ENCODE measurements at places on chromosomes 5 and 9. TPM values are rescaled to one million over a fixed set of nuclear protein-coding genes. Genes with fewer than 3 reads are reported as not detected.

GRCh38 chr5:2256691-2257280 lies 374.1 kb upstream of the IRX4 start:
- H3K27ac ChIP-seq: no peak overlapping the region
- no peaks in the 10 kb centered on the region for H3K36me3 ChIP-seq
- no peaks in the 10 kb centered on the region for H3K4me1 ChIP-seq
- H3K4me3 ChIP-seq: no peak overlapping the region

DNA sequence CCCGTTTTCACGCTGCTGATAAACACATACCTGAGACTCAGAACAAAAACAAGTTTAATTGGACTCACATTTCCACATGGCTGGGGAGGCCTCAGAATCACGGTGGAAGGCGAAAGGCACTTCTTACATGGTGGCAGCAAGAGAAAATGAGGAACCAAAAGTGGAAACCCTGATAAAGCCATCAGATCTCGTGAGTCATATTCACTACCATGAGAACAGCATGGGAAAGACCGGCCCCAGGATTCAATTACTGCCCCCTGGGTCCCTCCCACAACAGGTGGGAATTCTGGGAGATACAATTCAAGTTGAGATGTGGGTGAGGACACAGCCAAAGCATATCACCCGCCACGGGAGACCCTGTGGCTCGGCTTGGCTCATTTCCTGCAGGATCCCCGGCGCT lies 20.2 kb downstream of the EXD3 start:
- H3K27ac ChIP-seq: no peak overlapping the region
- peaks cover 6% of the 10 kb centered on the region for H3K36me3 ChIP-seq
- H3K4me1 ChIP-seq: no peaks in the 10 kb centered on the region

GRCh38 chr5:90356622-90357021 lies 52.9 kb downstream of the CETN3 start:
- H3K36me3 ChIP-seq: no peaks in the 10 kb centered on the region
- H3K4me1 ChIP-seq: no peaks in the 10 kb centered on the region
- no peak overlapping the region for H3K4me3 ChIP-seq

- H3K4me1 ChIP-seq: no peaks in the 10 kb centered on the region
- H3K36me3 ChIP-seq: no peaks in the 10 kb centered on the region
- DNase-seq: no peak
- no peaks in the 10 kb centered on the region for H3K27me3 ChIP-seq
- H3K27ac ChIP-seq: no peak overlapping the region
Observed at GRCh38 chr5:129124608-129125007, 30.1 kb downstream of the ISOC1 start.

GRCh38 chr5:153516504-153517240 lies 26.2 kb downstream of the GRIA1 start:
- DNase-seq: no peak
- no peak overlapping the region for H3K4me3 ChIP-seq
- H3K27ac ChIP-seq: peak overlapping the region; percentile 6
- H3K4me1 ChIP-seq: peaks cover 43% of the 10 kb centered on the region
- H3K27me3 ChIP-seq: no peaks in the 10 kb centered on the region
- no peaks in the 10 kb centered on the region for H3K36me3 ChIP-seq

- peaks cover 56% of the 10 kb centered on the region for H3K4me1 ChIP-seq
- no peak for DNase-seq
- H3K36me3 ChIP-seq: no peaks in the 10 kb centered on the region
- H3K27ac ChIP-seq: no peak overlapping the region
Observed at GRCh38 chr9:88816141-88816540, 175.1 kb upstream of the S1PR3 start.

DNA sequence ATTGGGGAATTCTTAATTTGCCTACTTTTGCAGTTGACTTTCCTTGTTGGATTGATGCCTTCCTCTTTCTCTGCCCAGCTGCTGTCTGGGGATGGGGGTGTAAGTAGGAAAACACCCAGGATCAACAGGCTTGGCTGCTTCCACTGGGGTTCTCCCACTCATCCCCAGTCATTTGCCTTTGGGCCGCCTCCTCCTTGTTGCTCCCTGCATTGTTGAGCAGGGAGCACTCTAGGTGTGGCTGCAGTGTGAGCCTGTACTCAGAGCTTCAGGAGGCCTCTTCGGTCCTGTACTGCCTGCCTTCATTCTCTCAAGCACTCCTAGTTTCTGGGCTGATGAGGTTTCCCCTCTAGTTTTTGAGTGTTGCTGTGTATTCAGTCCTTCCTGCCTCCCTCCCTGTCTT lies 12.1 kb downstream of the RHOBTB3 start:
- H3K27ac ChIP-seq: no peak overlapping the region
- H3K4me1 ChIP-seq: peaks cover 10% of the 10 kb centered on the region

GRCh38 chr5:180988592-180988991 lies at the start of gene BTNL3:
TSS of gene BTNL3 (plus strand) at chr5:180988846. CDS start at chr5:180989029, 183 bp downstream.
- no peaks in the 10 kb centered on the region for H3K4me1 ChIP-seq
- no peak within 1 kb of the TSS for H3K27ac ChIP-seq
- DNase-seq: no peak
- peaks cover 2% of the 10 kb centered on the region for H3K27me3 ChIP-seq
- H3K4me3 ChIP-seq: no peak within 1 kb of the TSS

GRCh38 chr5:92106808-92107207 lies 723.7 kb upstream of the ARRDC3 start:
- no peak for DNase-seq
- no peaks in the 10 kb centered on the region for H3K4me1 ChIP-seq
- H3K27ac ChIP-seq: no peak overlapping the region
- no peak overlapping the region for H3K4me3 ChIP-seq
- no peaks in the 10 kb centered on the region for H3K36me3 ChIP-seq

- H3K4me3 ChIP-seq: no peak overlapping the region
- DNase-seq: no peak
- peaks cover 3% of the 10 kb centered on the region for H3K36me3 ChIP-seq
Observed at GRCh38 chr5:147437161-147437596, 72.7 kb downstream of the DPYSL3 start.

DNA sequence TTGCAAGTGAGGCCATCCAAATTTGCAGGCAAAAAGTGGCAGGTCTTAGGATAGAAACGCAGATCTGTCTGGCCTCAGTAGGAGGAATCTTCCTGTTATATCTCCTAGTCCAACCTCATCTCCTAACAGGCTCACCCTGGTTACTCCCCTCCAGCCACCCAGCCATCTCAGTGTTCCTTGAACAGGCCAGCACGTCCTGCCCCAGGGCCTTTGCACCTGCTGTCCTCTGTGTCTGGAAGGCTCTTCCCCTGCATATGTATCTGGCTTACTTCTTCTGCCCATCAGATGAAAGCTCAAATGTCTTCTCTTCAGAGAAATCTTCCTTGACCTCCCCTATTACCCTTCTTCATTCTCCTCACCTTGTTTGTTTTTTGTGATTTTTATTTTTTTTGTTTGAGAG lies 107.3 kb upstream of the ALDH1B1 start:
- no peaks in the 10 kb centered on the region for H3K36me3 ChIP-seq
- no peak overlapping the region for H3K4me3 ChIP-seq
- no peak overlapping the region for H3K27ac ChIP-seq
- H3K27me3 ChIP-seq: peaks cover 10% of the 10 kb centered on the region
- H3K4me1 ChIP-seq: no peaks in the 10 kb centered on the region

DNA sequence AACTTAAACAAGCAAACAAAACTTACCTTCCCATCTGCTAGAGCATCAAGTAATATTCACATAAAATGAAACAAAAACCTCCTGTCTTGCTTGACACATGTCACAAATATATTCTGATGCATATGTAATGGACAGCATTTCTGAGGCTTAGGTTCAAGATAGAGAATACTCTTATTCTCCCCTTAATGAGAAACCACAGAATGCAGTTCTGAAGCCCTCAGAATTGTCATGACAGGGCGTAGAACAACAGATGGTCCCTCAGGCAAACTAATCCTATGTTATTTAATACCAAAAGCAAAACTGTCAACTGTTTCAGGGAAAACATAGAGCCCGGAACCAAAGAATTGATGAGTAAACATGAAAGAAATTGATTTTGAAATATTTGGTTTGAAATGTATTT lies 229.9 kb upstream of the RIOK2 start:
- no peak for DNase-seq
- H3K27ac ChIP-seq: no peak overlapping the region
- H3K4me3 ChIP-seq: no peak overlapping the region

DNA sequence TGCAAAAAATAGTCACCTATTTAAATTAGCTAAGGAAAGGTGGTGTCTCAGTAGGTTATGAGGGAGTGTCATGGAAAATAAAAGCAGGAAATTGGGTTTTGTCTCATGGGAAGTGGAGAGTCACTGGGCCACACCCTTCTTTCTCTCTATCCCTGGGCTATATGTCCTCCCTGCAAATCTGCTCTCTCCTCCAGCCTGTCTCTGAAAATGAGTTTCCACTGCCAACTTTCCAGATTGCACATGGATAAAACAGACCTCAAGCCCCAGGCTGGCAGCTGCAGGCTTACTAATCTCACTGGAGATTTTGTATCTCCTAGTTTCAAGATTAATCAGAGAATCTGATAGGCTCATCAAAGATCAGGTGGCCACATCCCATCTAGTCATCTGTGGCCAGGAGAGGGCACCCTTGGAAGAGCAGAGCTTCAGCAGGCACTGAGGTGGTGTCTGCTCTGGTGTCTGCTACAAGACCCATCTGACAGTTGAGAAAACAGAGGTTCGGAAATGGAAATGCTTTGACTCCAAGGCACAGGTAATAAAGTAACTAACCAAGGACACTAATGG lies 178.9 kb downstream of the MSX2 start:
- H3K27me3 ChIP-seq: peaks cover 21% of the 10 kb centered on the region
- no peak for DNase-seq
- H3K27ac ChIP-seq: no peak overlapping the region
- H3K4me1 ChIP-seq: no peaks in the 10 kb centered on the region
- peaks cover 8% of the 10 kb centered on the region for H3K36me3 ChIP-seq

- H3K27me3 ChIP-seq: no peaks in the 10 kb centered on the region
- H3K4me3 ChIP-seq: no peak overlapping the region
- H3K4me1 ChIP-seq: peaks cover 18% of the 10 kb centered on the region
Observed at GRCh38 chr5:93705896-93706295, 35.5 kb downstream of the POU5F2 start.

- peak overlapping the region; percentile 84 for H3K4me3 ChIP-seq
- H3K36me3 ChIP-seq: peaks cover 25% of the 10 kb centered on the region
- H3K27me3 ChIP-seq: no peaks in the 10 kb centered on the region
Observed at GRCh38 chr9:136411378-136411777, 920 bp downstream of the PMPCA start.

DNA sequence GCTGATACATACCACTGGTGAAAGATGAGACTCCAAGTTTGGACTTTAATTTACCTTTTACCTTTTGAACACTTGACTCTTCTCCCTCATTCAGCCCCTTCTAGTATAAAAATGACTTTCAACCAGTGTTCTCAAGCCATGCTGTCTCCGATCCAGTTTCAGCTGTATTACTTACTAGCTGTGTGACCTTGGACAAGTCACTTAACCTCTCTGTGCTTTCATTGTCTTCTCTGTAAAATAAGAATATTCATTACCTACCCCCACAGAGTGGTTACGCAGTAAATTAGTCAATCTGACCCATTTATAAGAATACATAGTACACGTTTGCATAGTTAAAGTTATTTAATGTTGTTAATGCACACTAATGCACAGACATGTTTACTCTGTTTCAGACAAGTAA lies 12.6 kb upstream of the CEMIP2 start:
- no peak overlapping the region for H3K27ac ChIP-seq
- no peak overlapping the region for H3K4me3 ChIP-seq
- H3K27me3 ChIP-seq: no peaks in the 10 kb centered on the region

DNA sequence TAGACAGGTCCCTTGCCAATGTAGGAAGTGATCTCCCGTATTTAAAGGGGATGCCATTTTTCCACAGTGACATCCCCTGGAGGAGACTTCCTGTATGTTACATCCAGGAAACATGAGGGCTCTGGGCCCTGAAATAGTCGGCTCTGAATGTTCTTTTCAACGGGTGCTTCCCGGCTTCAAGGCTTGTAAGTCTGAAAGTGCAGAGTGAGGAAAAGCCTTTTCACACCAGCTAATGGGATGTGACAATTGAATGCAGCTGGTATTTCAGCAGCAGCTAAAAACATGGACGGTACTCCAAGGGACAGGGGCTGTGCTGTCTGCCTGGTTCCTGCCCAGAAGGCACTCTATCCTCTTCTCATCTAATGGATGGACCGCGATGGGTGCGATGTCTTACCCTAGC lies 1.4 kb downstream of the IL9 start:
- no peaks in the 10 kb centered on the region for H3K36me3 ChIP-seq
- no peak overlapping the region for H3K4me3 ChIP-seq
- H3K4me1 ChIP-seq: peaks cover 7% of the 10 kb centered on the region
- DNase-seq: no peak

DNA sequence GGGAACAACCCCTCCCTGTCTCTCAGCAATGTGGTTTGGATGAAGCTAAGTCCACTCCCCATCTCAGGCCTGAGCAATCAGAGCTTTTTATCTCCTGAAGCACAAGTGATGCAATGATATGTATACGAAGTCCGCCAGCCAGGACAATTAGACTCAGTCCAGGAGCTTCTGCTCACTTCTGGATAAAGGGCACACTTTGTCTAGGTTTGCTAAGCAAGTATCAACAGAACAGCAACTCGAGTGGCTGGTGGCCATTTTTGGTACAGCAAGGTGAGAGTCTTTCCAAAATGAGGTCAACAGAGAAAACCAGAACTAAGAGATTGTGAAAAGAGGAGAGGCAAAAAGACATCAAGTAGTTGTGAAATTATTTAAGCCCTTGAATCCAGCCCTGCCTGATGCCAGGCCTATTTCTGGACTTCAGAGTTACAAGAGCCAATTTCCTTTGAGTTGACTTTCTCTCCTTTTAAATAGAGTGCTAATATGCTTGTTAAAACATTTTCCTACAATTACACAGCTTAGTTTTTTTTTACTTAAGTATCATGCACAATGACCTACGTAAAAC lies 8.2 kb downstream of the NDUFA8 start:
- DNase-seq: no peak
- peaks cover 13% of the 10 kb centered on the region for H3K36me3 ChIP-seq
- H3K27ac ChIP-seq: no peak overlapping the region
- H3K27me3 ChIP-seq: no peaks in the 10 kb centered on the region

- peaks cover 59% of the 10 kb centered on the region for H3K4me1 ChIP-seq
- no peak for DNase-seq
- H3K27me3 ChIP-seq: no peaks in the 10 kb centered on the region
- peaks cover 11% of the 10 kb centered on the region for H3K36me3 ChIP-seq
Observed at GRCh38 chr5:34703767-34704713, 47.9 kb downstream of the RAI14 start.

DNA sequence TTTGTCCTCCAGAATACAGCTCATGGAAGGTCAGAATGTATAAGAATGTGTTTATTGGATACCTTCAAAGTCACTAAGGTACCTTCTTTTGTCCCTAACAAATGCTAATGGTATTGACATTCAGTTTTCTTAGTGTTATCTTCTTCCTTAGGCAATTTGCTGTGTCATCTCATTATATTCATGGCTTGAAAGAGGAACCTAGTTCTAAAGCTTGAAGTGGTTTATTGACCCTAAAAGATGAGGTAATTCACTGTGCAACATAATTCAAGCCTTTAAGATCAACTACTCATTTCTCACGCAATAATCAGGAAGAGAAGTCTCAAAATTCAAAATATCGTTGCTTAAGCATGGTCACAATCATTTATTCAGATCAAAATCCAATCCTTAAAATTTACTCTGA lies 342.7 kb upstream of the RIOK2 start:
- no peak overlapping the region for H3K27ac ChIP-seq
- DNase-seq: no peak
- H3K4me3 ChIP-seq: no peak overlapping the region
- H3K27me3 ChIP-seq: no peaks in the 10 kb centered on the region
- H3K36me3 ChIP-seq: peaks cover 1% of the 10 kb centered on the region

AK8 gene
- total RNA-seq: 1.5 TPM

NTRK2 gene
- total RNA-seq: 40.0 TPM

KCNV2 gene
- not detected for total RNA-seq

CARD9 gene
- total RNA-seq: 2.4 TPM

ORM2 gene
- total RNA-seq: not detected

PCDHGA2 gene
- 0.23 TPM for total RNA-seq

FAM153A gene
- not detected for total RNA-seq
